H54 (cell line): ENCODE measurements at places on chromosomes 16 and 17.

DNA sequence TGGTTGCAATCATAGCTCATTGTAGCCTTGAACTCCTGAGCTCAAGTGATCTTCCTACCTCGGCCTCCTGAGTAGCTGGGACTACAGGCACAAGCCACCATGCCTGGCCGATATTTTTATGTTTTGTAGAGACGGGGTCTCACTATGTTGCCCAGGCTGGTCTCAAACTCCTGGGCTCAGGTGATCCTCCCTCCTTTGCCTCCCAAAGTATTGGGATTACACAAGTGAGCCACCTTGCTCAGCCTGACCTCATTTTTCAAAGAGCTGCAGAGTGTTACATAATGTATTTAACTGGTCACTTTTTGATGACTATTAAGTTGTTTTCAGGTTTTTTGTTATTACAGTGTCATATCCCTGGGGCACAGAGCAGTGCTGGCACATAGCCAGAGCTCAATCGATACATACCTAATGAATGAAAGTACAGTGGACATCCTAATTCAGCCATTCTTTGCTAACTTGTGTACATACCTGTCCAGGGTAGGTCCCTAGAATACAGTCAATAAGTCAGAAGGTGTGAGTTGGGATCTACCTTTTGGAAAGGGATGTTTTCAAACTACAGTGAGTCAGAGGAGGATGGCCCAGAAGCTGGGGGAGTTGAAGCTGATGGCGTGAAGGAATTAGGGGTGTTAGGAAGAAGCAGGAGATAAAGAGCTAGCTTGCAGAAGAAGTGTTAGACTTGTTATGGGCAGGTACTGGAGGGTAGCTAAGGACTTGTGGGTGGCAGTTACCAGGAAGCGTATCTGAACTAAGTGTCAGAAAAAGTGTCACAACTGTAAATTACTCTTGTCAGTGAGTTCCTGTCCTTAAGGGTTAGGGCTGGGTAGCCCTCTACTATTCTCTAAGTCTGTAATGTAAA, 20.1 kb upstream of the CYLD start:
- no peak for DNase-seq

GRCh38 chr16:23074423-23074822, 74.8 kb downstream of the USP31 start:
- DNase-seq = no peak

DNA sequence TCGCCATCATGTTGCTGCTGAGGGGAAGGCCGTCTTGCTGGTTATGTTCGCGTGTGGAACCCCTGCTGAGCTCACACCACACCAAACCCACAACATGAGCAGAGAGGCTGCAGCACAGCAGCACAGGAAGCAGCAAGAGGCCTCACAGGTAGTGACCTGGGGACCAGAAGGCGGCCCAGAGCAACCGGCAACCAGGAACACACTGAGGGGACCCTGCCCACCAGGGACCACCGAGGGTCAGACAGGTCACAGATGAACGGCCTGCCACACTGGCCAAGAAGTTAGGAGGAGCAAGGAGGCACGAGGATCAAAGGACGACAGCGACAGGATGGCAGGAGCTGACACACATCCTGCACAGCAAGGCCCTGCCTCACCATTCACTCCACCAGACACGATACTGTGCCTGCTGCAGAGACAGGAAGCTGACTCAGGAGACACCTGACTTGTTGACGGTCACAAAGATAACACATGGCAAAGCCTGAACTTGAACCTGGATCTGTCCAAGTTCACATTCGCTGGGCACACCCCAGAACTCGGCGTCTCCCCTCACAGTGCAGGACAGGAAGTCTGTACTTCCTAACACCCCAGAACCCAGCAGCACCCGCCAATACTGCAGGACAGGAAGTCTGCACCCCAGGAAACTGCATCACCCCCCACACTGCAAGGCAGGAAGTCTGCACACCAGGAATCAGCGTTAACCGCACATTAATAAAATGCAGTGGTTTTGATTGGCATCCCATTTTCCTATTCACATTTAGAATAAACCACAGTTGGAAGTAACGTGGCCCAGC, 98.5 kb downstream of the ZNF778 start:
- peak; percentile 95 for DNase-seq

- DNase-seq = no peak
Measured at GRCh38 chr17:36813957-36814563, 123.2 kb upstream of the LHX1 start.
